ENCODE measurements at places on chromosomes 1 and 21.

DNA sequence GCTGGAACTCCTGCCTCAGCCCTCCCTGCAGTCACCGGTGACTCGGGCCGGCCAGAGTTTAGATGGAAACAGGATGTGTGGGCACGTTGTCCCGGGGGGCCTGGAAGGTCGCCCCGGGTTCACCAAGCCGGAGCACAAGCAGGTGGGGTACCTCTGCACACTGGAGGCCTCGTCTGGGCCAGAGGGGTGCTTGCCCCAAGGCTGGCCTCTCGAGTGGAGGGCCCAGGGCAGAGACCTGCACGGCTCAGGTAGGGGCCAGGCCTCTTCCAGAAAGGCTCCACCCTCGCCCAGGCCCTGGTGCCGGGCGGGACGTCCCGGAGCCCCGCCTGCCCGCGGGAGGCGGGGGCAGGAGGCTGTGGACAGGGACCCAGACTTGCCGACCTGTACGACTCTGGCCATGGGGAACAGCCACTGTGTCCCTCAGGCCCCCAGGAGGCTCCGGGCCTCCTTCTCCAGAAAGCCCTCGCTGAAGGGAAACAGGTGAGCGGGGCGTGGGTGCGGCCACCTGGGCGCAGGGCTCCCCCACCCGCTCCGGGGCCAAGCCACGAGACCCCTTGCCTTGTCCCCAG lies at the start of gene PLEKHN1:
TSS of gene PLEKHN1 (plus strand) at position 348 of the 569 bp plus-strand sequence. CDS start at position 398, 50 bp downstream.
- peak; percentile 83 for DNase-seq

DNA sequence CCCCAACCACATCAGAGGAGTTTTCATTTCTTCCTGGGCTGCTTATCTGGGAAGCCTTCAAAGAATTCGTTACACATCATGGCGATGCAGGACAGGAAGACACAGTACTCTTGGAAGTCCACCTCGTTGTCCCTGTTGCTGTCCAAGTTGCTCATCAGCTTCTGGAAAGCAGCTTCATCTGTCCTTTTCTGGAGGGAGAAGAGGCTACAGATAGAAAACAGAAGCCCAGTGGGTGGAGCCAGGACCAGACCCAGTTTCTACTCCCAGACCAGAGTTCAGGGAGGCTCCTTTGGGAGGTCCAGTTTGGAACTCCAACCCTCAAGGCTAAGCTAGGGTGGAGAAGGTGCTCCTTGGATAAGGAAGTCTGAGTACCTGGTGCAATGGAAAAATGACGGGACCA lies 1.9 kb downstream of the S100A4 start:
- DNase-seq = no peak

- DNase-seq = peak; percentile 90
These were observed at the start of gene SNIP1 for GRCh38 chr1:37553927-37554808. Gene SNIP1 (minus strand): TSS chr1:37554293. CDS start chr1:37554229, 64 bp downstream.

- DNase-seq = no peak
These were observed 181.1 kb downstream of the RWDD3 start for GRCh38 chr1:95415146-95415545.

DNA sequence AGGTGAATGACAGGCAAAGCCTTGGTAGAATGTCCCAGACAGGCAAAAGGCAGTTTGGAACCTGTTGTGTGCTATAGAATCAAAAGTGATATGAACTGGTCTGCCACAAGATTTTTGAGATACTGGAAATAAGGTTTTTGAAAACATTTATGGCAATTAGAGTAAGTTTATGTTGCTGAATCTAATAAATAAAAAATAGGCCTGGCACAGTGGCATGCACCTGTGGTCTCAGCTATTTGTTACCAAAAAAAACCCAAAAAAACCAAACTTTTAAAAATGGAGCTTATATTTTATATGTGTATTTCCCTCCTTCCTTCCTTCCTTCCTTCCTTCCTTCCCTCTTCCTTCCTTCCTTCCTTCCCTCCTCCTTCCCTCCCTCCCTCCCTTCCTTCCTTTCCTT lies 76.4 kb upstream of the ARTN start:
- no peak for DNase-seq

Measured in HuH-7.5 (cell line).